NCI-H774 (cell line): ENCODE measurements at places on chromosomes 4 and X.
A peak's percentile ranks its signal among the peaks of the same experiment; 100 is the strongest.

- no peak for DNase-seq
These were observed 120.7 kb downstream of the NEXMIF start for GRCh38 chrX:74804574-74804973.

DNA sequence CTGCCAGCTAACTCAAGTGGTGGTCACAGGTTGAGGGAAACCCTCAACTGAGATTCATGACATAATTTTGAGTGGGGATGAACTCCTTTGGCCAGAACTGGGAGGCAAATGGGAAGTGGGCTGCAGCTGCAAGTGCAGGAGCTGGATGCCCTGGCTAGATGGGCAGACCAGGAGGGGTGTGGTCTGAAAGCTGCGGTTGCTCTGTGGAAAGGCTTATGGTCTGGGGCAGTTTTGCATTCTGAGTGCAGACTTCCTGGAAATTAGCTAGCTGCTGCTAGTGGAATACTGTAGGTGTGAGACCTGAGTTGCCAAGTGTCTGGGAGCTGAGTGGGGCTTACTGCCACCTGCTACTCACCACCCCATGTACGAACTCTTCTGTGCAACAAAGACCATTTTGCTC is 52.1 kb upstream of the NAP1L2 start:
- no peak for DNase-seq

DNA sequence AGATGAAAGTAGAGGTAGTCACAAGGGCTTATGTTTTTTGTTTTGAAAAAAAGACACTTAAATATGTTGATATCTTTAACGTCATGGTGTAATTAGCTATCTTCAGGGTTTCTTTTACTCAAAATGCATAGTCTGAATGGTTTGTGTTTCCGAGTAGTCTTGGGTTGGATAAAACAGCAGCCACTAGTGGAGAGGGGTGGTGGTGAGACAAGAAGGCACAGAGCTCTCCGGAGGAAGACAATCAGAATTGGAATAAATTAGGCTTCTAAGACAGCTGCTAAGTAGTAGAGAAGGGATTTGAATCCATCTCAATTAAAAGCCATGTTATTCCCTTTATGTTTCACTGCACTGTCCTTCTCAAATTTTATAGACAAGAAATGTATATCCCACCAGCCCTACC is 240.4 kb upstream of the VEGFC start:
- DNase-seq = no peak

GRCh38 chrX:37047776-37048175 is 39.6 kb downstream of the FAM47C start:
- no peak for DNase-seq

GRCh38 chr4:152616804-152617203 is 63.0 kb downstream of the TMEM154 start:
- no peak for DNase-seq

DNA sequence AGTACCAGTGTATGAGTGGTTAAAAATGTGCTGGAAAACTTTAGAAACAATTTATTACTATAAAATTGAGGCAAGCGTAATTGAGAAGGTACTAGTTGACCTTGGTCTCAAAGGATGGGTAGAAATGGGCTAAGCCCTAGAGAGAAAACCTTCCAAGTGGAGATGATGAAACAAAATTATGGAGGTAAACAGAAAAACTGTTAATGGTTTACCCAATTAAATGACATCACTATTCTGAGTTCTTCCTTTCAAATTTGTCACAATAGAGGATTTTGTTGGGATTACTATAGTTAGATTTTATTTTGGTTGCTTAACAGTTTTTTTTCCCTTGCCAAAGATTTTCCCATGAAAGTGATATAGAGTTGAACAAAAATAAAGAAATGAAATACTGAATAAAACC is 1302.5 kb upstream of the TENM3 start:
- no peak for DNase-seq

DNA sequence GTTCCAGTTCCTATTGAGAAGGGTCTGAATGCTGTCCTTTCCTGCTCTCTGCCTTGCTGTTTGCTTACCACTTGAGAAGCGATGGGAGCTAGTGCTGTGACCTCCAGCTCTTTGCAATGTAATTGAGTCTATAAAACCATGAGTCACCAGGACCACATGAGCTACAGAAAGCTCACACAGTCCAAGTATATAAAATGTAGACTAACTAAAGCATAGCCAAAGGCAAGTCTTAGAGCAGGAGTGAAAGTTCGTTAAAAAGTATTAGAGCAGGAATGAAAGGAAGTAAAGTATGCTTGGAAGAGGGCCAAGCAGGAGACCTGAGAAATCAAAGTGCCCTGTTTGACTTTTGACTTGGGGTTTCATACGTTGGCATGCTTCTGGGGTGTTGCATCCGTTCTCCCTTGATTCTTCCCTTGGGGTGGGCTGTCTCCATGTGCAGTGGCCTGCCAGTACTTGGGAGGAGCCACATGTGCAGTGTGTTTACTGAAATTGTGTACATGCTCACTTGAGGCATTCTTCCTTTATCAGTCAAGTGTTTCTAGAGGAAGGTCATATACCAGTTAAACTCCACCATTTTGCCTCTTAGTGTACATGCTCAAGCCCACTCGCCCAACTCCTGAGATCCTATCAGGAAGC is 71.3 kb upstream of the KIT start:
- peak; percentile 59 for DNase-seq

- no peak for DNase-seq
These were observed 63.7 kb upstream of the VEGFC start for GRCh38 chr4:176856421-176856820.

DNA sequence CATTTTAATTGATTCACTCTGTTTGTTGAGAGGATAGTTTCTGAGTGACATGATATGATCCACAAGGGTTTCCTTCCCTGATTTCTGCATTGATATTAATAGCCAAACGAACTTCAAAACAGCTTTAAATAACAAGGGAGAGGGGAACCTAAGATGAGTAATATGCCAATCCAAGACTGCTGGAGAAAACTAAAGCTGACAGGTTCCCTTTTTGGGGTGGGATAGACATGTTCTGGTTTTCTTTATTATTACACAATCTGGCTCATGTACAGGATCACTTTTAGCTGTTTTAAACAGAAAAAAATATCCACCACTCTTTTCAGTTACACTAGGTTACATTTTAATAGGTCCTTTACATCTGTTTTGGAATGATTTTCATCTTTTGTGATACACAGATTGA is 182.2 kb downstream of the AR start:
- no peak for DNase-seq

- DNase-seq = no peak
These were observed 5.1 kb downstream of the PSAPL1 start for GRCh38 chr4:7429601-7430078.

- no peak for DNase-seq
These were observed 39.1 kb upstream of the MAGEA8 start for GRCh38 chrX:149841929-149842328.

DNA sequence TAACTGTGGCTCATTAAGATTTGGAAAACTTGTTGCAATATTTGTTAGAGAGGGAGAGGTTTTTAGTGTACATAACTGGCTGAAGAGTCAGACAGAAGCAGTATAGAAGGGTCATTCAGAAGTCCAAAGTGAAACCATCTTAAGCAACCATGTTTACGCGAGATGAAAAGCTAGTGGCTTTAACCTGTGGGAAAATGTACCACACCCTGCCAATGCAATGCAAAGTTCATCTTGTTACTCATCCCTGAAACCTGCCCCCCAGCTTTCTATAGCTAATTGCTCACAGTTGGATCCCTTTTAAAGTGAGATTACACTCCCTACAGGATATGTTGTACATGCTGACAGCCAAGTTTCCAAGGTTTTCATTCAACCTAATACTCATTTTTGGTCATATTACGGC is 96.7 kb upstream of the RAPGEF2 start:
- DNase-seq = no peak

GRCh38 chrX:131862321-131862720 is 160.8 kb upstream of the STK26 start:
- DNase-seq = no peak

- peak; percentile 46 for DNase-seq
These were observed 57.6 kb downstream of the PROM1 start for GRCh38 chr4:16026160-16026761.

DNA sequence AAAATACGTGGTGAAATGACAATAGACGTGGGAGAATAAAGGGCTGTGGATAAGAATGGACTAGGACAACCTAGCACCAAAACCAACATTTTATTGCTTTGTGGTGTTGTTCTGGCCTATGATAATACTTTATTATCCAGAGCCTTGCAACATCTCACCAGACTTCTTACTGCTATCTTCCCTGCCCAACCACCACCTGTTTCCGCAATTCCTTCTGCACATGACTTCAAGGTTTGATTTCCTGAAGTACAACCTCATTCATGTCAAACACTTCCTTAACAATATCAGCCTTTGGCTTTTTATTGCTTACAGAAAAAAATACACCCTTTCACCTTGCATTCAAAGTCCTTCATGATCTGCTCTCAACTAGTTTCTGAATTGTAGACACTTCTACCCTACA is 84.8 kb downstream of the RTL3 start:
- no peak for DNase-seq

DNA sequence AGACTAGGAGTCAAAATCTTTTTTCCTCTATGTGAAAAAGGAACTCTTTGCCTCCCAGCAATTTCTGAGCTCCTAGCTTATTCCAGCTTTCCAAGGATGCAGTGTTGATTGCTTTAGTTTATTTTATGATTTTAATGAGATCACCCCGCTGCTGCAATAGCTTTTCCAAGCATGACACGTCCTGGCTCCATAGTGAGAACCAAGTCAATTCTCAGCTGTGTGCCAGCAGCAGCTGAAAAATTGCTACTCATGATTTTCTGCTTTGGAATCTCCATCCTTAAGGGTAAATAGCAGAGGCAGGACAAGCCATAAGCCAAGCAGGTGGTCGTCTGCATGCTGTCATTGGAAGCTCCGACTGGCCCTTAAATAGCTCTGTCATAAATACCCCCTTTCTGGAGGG is 64.5 kb downstream of the FTHL17 start:
- no peak for DNase-seq

DNA sequence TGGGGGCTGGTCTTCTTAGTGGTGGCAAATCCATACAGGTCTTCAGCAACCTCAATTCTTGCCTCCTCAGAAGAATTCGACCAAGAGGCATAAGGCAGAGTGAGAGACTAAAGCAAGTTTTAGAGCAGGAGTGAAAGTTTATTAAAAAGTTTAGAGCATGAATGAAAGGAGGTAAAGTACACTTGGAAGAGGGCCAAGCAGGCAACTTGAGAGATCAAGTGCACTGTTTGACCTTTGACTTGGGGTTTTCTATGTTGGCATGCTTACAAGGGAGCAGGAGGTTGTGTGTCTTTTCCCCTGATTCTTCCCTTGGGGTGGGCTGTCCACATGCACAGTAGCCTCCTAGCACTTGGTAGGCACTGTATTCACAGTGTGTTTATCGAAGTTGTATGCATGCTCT is 91.2 kb downstream of the CPE start:
- no peak for DNase-seq

DNA sequence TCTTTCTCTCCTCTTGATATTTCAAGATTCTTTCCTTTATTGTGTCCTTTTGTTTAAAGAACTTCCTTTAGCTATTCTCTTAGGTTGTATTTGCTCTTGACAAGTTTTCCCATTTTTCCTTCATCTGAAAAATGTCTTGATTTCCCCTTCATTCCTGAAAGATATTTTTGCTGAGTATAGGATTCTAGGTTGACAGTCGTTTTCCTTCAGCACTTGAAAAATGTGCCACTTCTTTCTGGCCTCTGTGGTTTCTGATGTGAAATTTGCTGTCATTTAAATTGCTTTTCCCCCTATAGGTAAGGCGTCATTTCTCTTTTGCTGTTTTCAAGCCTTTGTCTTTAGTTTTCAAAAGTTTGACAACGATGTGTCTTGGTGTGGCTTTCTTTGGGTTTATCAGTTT is 23.3 kb upstream of the LAMTOR3 start:
- DNase-seq = no peak

- DNase-seq = no peak
These were observed 33.9 kb upstream of the SLC7A11 start for GRCh38 chr4:138275963-138276621.

GRCh38 chr4:76781698-76782595 is 116.0 kb downstream of the SOWAHB start:
- no peak for DNase-seq

DNA sequence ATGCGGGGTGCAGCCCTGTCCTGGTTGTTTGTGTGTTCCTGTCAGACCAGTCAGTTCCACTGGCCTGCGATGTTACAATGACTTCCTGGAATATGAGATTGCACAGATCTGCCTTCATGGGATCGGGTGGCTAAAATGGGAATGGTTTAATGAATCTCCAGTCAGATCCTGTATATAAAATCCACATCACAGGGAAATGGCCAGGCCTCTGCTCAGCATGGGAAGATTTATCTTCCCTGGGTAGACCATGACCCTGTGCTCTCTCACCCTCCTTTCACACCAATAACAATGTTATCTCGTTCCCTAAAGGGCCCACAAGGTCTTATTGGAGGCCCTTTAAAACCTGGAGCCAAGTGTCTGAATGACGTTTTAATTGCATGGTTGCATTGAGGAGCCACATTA is 307.4 kb downstream of the RAB28 start:
- no peak for DNase-seq

DNA sequence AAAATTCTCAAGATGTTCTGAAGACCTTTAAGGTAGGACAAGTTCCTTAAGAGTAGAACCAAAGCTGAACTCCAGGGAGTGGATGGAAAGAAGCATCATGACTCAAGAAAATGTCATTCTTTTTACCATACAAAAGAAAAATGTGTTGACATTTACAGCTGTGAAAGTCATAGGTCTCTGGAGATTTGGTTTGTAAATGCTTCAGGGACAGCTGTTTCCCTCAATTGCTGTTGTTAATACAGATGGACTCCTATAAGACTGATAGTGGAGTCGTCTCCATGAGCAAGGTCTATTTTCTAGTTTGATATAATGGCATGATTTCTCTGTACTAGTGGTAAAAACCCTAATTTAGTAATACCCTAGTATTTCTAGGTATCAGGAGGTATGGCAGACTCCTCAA is 101.7 kb downstream of the PHOX2B start:
- DNase-seq = no peak

DNA sequence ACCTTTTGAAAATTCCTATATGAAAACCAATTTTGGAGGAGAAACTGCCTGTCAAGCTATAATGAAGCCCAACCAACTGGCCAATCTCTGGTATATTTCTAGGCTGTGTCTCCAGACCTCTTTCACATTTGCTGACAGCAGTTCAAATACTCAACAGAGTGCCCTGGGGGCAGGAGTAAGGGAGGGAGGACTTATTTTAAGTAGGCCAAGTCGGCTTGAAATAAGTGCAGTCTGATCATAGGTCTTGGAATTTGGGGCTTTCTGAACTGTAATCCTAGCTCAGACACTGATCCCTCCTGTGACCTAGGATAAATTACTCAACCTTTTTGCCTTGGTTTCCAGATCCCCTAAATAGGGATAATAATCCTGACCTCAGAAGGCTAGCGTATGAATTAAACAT is 59.4 kb upstream of the SLC7A11 start:
- DNase-seq = no peak

GRCh38 chr4:89307446-89308160 is at the start of gene GPRIN3:
Gene GPRIN3 (minus strand): TSS chr4:89307800. CDS start chr4:89250110, 57,690 bp downstream.
- DNase-seq = no peak

GRCh38 chr4:56416349-56416748 is 19.1 kb downstream of the PPAT start:
- no peak for DNase-seq

- no peak for DNase-seq
These were observed 89.5 kb downstream of the LCORL start for GRCh38 chr4:17932041-17932440.
